Activated CD8-positive, alpha-beta memory T cell treated with anti-CD3 and anti-CD28 coated beads for 1 hour (primary cell): ENCODE measurements at places on chromosomes 13 and 19.

DNA sequence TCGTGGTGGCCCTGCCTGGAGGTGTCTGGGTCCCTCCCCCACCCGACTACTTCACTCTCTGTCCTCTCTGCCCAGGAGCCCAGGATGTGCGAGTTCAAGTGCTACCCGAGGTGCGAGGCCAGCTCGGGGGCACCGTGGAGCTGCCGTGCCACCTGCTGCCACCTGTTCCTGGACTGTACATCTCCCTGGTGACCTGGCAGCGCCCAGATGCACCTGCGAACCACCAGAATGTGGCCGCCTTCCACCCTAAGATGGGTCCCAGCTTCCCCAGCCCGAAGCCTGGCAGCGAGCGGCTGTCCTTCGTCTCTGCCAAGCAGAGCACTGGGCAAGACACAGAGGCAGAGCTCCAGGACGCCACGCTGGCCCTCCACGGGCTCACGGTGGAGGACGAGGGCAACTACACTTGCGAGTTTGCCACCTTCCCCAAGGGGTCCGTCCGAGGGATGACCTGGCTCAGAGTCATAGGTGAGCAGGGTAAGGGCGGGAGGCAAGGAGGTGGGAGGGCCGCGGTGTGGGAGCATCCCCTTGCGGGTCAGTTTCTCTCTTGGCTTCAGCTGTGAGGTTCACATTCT is 19.2 kb downstream of the NECTIN2 start:
- no peak for DNase-seq

- DNase-seq: no peak
Measured at GRCh38 chr19:54473071-54473891, at the start of gene CDC42EP5. CDC42EP5 (minus strand) TSS chr19:54473296; CDS start chr19:54465547, 7,749 bp downstream.

- DNase-seq: no peak
Measured at GRCh38 chr19:8392017-8392591, 1.9 kb downstream of the RAB11B start.

GRCh38 chr13:44575741-44576350 is at the start of gene TSC22D1:
TSC22D1 (minus strand) TSS chr13:44576330; CDS start chr13:44576074, 256 bp downstream.
- DNase-seq: peak; percentile 51

DNA sequence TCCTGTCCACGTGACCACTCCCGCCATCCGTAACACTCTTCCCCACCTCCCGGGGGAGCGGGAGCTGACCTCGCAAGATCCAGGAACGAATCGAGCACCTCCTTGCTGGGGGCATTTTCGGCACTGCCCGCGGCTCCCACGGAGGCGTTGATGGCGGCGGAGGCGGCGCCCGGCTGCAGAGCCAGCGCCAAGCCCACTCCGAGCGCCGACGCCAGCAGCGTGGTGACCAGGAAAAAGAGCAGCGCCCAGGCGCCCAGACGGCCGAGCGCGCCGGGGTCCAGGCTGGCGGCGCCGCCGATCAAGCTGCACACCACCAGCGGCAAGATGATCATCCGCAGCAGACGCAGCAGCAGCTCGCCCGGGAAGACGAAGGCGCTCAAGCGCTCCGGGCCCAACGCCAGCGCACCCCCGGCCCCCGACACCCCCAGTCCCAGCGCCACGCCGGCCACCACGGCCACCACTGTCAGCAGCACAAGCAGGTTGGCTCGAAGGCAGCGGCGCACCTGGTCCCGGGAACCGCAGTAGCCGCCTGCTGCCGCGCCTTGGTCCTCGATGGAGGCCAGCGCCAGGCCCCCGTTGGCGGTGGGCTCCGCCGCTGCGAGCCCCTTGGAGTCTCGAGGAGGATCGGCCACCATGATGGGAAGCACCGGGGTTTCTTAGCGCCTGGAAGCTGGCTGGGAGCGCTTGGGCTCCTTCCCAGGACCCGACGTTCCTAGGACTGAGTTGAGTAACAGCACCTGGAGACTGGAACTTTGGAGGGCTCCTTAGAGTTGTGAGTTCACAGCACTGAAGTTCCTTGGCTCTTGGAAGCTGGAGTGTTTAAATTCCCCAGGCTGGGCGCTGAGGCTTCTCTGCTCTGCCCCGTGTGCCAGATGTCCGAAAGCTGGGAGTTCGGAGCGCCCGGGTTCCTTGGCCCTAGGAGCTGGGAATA is 798 bp downstream of the SLC1A5 start:
- DNase-seq: peak; percentile 22

- DNase-seq: no peak
Measured at GRCh38 chr13:67204764-67205163, 25.4 kb downstream of the PCDH9 start.

GRCh38 chr19:12611361-12611699 is 610 bp downstream of the ZNF791 start:
- no peak for DNase-seq

- DNase-seq: no peak
Measured at GRCh38 chr19:46471116-46471733, at the start of gene PNMA8A. PNMA8A (minus strand) TSS chr19:46471563; CDS start chr19:46471035, 528 bp downstream.

GRCh38 chr13:88115976-88116375 is 444.8 kb downstream of the SLITRK5 start:
- no peak for DNase-seq

DNA sequence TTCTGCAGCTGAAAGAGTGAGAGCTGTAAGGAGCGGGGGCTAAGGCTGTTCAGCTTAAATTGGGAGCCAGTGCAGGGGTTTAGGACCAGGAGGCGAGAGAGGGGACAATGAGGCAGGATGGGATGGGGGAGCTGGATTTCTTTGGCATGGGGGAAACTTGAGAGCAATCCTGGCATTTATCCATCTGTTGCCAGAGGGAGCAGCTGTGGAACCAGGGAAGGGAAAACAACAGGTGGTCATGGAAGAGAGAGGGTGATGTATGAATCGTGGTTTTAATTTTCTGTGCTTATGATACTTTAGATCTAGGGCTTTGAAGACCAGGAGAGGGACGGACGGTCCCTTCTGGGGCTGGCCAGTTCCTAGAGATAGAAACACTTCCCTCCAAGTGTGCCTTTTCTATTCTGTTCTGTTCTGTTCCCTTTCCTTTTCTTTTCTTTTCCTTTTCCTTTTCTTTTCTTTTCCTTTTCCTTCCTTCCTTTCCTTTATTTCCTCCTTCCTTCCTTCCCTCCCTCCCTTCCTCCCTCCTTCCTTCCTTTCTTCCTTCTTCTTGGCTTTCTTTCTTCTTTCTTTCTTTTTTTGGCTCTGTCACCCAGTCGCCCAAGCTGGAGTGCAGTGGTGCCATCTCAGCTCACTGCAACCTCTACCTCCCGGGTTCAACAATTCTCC is 16.0 kb upstream of the CCL25 start:
- no peak for DNase-seq

DNA sequence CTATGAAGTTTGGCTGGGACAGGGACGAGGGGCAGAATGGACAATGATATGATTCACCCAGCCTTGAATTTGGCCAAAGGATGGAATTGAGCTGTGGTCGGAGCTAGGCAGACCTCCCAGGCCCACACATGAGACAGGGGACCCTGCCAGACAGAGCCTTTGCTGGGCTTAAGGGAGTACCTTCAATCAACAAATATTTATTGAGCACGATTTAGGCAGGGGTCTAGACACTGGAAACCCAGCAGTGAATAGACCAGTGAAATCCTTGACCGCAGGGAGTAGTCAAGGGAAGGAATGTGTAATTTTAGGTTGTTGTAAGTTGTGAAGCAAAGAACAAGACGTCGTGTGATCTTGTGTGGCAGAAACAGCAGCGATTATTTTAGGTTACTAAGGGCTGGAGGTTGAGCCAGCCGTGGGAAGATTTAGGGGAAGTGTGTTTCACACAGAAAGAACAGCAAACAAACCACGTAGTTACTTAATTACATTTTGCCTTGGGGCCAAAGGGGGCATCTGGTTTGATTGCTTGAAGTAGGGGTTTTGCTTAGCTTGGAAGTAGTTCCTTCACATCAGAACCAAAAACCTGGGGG is 16.9 kb upstream of the AP1M2 start:
- DNase-seq: no peak

DNA sequence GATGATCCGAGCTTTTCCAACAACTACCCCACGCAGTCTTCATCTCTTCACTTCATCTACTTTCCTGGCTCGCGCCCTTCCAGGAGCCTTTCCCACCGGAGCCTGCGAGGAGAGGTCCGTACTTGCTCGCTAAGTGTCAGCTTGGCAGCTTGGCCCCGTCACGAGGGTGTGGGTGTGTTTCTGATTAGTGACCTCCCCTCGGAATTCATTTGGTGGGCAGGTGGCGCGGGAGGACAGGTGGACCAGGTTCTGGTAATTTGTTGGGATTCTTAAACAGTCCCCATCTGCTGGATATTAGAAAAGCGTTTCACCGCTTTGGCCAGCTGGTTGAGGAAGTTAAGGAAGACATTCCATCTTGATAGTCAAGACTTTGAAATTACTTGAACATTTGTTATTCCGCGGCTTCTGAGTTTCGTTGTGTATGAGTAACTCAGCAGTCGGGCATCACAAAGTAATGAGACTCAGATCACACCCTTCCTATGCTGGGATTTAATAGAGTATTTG is 515 bp downstream of the UFM1 start:
- peak; percentile 25 for DNase-seq

DNA sequence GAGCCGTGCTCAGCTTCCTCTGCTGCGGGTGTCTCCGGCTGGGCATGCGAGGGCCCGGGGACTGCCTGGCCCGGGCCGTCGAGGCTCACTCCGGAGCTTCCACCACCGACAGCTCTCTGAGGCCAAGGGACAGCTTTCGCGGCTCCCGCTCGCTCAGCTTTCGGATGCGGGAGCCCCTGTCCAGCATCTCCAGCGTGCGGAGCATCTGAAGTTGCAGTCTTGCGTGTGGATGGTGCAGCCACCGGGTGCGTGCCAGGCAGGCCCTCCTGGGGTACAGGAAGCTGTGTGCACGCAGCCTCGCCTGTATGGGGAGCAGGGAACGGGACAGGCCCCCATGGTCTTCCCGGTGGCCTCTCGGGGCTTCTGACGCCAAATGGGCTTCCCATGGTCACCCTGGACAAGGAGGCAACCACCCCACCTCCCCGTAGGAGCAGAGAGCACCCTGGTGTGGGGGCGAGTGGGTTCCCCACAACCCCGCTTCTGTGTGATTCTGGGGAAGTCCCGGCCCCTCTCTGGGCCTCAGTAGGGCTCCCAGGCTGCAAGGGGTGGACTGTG is 1.2 kb downstream of the S1PR4 start:
- no peak for DNase-seq

DNA sequence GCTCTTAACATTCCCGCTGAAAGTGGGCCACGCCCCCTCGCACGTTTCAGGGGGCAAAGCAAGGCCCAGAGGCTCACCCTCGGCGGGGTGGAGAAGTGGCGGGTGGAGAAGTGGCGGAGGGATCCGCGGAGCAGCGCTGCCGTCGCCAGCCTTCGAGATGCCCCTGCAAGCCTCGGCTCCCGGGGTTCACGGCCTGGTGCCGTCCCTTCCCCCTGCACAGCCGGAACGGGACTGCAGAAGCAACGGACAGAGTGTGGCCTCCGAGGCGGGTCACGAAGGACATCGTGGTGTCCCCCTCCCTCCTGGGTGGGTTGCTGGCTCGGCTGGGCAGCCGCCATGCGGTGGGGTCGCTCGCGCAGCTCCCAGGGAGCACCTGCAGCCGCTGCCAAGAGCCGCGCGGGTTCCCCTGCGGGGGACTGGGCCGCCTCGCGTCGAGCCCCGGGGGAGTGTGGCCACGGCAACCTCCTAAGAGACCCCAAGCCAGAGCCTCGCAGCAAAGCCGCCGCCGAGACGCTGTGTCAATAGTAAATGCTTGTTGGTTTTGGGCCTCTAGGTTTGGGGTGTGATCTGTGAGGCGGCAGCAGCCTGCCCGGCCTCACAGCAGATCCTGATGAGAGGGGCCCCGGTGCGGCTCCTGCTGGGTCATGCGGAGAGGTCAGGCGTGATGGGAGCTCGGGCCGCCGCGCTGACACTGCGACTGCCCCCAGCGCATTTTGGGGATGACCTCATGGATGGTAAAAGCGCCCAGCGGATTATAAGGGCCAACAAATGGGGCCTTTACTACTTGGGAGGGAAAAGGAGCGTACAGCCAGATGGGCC is 5.5 kb downstream of the TPGS1 start:
- DNase-seq: no peak

DNA sequence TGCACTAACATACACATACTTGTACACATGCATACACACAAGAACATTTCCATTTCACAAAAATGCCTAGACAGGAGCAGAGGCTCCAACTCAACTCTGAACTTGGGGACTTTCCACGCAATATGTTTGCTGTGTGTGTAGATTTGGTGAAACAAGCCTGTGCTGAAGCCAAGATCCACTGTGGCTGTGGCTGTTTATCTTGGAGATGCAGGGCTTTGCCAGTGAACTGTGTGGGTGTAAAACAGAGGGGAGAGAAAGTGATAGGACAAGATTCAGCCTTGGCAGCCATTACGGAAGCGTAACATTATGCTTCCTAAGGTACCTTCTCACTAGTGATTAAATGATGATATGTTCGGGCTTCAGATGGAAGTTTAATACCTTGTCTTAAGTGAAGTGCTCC is 73.2 kb upstream of the MBNL2 start:
- DNase-seq: no peak

- no peak for DNase-seq
Measured at GRCh38 chr13:49265822-49266221, 18.1 kb downstream of the CDADC1 start.

- no peak for DNase-seq
Measured at GRCh38 chr19:29528946-29529645, 3.3 kb downstream of the VSTM2B start.

DNA sequence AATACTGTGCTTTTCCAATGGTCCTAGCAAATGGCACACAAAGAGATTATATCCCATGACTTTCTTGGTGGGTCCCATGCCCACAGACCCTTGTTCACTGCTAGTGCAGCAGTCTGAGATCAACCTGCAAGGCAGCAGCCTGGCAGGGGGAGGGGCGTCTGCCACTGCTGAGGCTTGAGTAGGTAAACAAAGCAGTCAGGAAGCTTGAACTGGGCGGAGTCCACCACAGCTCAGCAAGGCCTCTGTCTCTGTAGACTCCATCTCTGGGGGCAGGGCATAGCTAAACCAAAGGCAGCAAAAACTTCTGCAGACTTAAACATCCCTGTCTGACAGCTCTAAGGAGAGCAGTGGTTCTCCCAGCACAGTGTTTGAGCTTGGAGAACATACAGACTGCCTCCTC is 82.9 kb downstream of the ZNF737 start:
- no peak for DNase-seq

- no peak for DNase-seq
Measured at GRCh38 chr19:35165200-35166058, 10.9 kb downstream of the FXYD5 start.

- no peak for DNase-seq
Measured at GRCh38 chr13:112127564-112128330, 60.8 kb downstream of the SOX1 start.

- DNase-seq: no peak
Measured at GRCh38 chr13:98761986-98762616, 9.6 kb upstream of the SLC15A1 start.

GRCh38 chr13:99658261-99658991 is 157.2 kb downstream of the TM9SF2 start:
- no peak for DNase-seq

- no peak for DNase-seq
Measured at GRCh38 chr13:109743706-109744453, 42.5 kb downstream of the IRS2 start.

- no peak for DNase-seq
Measured at GRCh38 chr13:93098972-93099371, 127.6 kb upstream of the GPC6 start.

GRCh38 chr19:30367006-30367405 is 5.2 kb upstream of the ZNF536 start:
- DNase-seq: no peak

- no peak for DNase-seq
Measured at GRCh38 chr13:77016888-77017623, 9.9 kb downstream of the FBXL3 start.

- DNase-seq: no peak
Measured at GRCh38 chr13:42110410-42111155, 62.1 kb downstream of the DGKH start.

- DNase-seq: no peak
Measured at GRCh38 chr13:24181991-24182702, 21.6 kb downstream of the SPATA13 start.
